ENCODE measurements at places on chromosomes 4 and X. TPM values are rescaled to one million over a fixed set of nuclear protein-coding genes. Genes with fewer than 3 reads are reported as not detected.

The GAGE1 gene
- not detected for total RNA-seq

DNA sequence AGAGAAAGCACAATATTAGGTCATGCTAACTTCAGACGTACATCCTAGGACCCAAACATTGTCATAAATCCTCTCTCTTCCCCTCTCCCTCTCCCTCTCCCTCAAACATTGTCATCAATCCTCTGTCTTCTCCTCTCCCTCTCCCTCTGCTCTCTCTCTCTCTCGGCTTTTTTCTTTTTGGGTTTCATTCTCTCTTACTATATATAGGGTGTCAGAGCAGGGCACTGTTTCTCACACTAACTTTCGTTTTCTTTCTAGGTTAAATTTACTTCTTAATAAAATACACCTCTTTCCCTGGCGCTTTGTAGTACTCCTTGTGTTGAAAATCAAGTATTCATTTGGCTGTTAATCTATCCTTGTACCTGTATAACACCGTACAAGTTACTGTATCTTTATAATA lies 37.0 kb upstream of the HERC5 start:
- no peak for DNase-seq

GRCh38 chr4:134906404-134907023 lies 704.9 kb upstream of the PABPC4L start:
- DNase-seq: no peak

The ZBTB33 gene
- total RNA-seq: 45.2 TPM

GRCh38 chr4:76984127-76984526 lies 34.6 kb downstream of the SEPTIN11 start:
- DNase-seq: no peak

The CXCL10 gene
- not detected for total RNA-seq

GRCh38 chr4:184899261-184900134 lies 73.7 kb upstream of the ACSL1 start:
- no peak for DNase-seq

The HS6ST2 gene
- 13.0 TPM for total RNA-seq

GRCh38 chr4:137455647-137456321 lies 76.5 kb downstream of the PCDH18 start:
- no peak for DNase-seq

- peak; percentile 48 for DNase-seq
These were observed at the start of gene C4orf33 for GRCh38 chr4:129095811-129096454. TSS of gene C4orf33 (plus strand) at chr4:129096152. CDS start at chr4:129102611, 6,459 bp downstream.

- DNase-seq: no peak
These were observed 98.0 kb upstream of the MAP9 start for GRCh38 chr4:155474758-155475157.

DNA sequence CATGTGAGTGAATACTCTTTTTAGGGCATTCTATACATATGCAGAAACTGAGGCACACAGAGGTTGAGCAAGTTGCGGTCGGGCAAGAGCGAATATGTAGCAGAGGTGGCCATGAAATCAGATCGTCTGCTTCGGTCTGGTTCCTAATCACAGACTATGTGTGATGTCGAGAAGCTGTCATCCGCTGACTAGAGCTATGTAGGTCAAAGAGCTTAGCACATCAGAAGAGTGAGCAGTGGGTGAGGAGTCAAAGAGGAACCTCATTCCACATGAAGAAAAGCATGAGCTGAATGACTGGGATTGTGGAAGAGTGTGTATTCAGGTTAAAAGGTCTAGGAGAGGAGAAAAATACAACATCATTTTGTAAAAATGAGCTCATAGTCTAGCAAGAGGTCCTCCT lies 19.0 kb downstream of the GAB3 start:
- no peak for DNase-seq

GRCh38 chr4:19510993-19511392 lies 740.7 kb upstream of the SLIT2 start:
- no peak for DNase-seq

DNA sequence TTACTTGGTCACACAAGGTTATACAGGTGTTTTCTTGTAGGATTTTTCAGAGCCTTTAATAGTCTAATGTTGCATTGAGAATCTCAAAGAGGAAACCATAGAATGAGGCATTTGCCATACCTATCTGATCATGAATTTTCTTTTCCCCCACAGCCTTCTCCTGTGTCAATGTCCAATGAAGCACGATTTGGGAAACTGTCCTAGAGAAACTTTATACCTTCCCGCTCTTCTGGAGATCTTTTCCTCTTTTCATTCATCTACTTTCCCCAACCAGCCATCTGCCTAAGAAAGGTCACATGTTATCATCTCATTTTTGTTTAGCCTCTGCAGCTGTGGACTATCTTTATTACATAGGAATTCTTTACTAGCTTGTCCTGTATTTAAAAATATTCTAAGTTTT lies 19.9 kb downstream of the VSIG4 start:
- DNase-seq: no peak

DNA sequence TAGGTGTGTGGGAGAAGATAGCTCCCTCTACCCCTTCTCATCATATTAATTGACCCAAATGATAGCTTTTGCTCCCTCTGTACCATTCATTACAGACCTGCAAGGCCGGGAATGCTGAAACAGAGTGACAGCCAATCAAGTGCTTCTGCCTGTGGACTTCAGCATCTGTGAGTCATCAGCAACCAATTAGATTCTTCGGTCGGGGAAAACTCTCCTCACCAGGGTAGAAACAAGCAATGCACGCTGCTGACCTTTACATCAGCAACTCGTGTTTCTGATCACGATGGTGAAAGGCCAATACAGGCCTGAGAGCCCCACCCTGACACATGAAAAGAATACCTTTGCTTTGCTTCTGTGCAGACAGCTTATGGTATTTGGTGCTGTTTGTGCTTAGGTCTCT lies 347.2 kb upstream of the DDX53 start:
- DNase-seq: peak; percentile 2

DNA sequence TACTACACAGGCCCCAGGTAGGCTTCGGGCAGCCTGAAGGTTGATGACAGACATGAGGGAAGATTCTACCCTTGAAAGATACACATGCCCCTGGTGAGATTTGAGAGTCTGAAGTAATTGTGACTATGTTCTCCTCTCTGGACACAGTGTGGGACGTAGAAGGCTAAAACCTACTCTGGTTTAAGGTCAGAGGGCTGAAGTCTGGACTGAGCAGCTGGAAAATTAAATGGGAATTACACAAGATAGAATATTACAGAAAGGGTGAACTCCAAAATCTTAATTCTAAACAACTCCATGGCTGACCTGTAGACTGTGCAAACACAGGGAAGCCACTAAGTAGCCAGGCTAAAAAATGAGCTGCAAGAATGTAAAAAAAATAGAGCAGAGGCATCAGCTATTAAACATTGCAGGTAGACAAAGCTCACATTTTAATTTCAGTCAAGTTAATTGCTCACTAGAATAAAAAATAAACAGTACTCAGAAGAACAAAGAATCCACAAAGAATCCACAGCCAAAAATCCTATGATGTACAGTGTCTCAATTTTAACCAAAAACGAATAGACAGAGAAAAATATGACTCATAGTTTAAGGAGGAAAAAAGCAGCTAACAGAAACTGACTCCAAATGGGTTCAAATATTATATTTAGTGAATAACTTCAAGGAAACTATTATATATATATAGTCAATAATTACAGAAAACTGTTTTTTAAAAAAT lies 170.4 kb downstream of the PCDH18 start:
- DNase-seq: no peak

DNA sequence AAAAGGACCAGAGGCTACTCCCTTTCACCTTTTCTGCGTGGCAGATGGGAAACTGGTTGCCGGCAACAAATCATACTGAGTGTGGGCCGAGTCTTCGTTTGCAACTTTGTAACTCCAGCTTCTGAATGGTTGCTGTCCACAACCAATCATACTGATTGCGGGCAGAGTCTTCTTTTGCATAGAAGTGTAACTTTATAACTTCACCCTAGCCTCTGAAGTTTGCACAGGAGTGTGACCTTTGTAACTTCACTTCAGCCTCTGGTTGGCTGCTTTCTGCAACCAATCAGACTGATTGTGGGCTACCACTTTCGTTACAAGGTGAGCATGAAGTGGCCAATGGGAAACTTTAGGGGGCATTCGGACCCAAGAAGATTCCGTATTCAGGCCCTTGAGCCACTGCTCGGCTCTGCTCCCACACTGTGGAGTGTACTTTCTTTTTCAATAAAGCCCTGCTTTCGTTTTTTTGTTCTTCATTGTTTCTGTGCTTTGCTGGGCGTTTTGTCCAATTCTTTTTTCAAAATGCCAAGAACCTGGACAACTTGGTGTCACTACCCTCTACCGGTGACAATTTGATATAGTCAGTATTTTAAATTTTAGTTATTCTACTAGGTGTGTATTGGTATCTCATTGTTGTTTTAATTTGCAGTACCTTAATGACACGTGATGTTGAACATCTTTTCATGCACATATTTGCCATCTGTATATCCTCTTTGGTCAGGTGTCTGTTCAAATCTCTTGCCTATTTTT lies 9.0 kb upstream of the PAGE5 start:
- DNase-seq: no peak

The REST gene
- total RNA-seq: 6.9 TPM

DNA sequence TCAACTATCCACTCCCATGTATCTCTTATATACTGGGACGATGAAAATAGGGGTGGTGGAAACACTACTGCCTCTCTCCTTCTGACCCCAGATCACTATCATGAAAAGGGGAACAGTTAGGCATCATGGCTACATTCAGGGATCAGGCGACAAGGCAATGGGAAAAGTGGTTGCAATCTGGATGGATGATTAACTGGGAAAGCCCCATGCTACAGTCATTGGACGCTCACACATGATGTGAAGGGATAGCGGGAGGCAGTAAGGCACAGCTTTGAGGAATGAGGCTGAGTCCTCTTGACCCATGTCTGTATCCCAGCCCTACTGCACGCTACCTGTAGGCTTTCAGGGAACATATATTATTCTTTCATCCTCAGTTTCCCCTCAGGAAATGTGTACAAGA lies 10.2 kb downstream of the GASK1B start:
- DNase-seq: no peak

DNA sequence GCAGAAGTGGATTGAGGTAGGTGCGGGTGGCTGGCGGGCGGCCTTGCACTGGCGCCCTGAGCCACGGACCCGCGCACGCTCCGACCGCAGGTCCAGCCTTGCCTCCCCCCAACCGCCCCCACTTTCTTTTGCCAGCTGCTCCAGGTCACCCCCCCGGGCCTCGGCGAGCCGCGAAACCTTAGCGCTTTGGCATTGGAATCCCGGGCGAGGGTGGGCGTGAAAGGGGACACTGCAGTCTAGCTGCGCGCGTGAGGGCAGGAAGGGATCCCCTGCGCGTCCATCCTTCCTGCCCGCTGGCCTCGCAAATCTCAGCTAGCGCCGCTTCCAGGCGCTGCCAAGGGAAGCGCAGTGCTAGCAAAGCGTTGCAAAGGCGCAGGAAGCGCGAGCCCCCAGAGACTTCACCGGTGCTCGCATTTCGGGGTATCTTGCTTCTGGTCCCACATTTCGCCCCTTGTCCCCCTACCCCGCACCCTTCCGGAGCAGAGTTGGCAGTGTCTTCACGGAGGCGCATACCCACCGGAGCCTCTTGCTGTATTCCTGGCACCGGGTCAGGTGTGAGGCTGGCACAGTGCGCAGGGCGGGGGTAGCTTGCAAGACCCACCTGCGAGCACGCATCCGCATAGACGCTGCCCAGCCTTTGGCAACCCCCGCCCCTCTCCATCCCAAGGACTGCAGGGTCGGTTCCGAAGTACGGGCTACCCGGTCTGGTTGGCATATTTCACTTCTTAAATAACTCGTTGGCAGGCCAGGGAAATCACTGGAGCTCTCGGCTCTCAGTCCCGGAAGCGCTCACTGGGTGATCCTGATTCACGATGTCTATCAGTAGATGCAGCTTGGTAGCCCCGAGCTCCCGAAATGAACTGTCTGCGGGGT lies 104.4 kb downstream of the UCHL1 start:
- DNase-seq: peak; percentile 46

GRCh38 chrX:9310616-9311015 lies 154.2 kb upstream of the TBL1X start:
- no peak for DNase-seq

The TMEM255A gene
- 1.6 TPM for total RNA-seq

- DNase-seq: no peak
These were observed 26.3 kb upstream of the TRPC3 start for GRCh38 chr4:121978172-121978516.

- no peak for DNase-seq
These were observed 305.5 kb upstream of the EMCN start for GRCh38 chr4:100823066-100823992.

GRCh38 chrX:101415180-101416145 lies 7.4 kb downstream of the HNRNPH2 start:
- DNase-seq: peak; percentile 52

The DMRTC1 gene
- total RNA-seq: not detected

DNA sequence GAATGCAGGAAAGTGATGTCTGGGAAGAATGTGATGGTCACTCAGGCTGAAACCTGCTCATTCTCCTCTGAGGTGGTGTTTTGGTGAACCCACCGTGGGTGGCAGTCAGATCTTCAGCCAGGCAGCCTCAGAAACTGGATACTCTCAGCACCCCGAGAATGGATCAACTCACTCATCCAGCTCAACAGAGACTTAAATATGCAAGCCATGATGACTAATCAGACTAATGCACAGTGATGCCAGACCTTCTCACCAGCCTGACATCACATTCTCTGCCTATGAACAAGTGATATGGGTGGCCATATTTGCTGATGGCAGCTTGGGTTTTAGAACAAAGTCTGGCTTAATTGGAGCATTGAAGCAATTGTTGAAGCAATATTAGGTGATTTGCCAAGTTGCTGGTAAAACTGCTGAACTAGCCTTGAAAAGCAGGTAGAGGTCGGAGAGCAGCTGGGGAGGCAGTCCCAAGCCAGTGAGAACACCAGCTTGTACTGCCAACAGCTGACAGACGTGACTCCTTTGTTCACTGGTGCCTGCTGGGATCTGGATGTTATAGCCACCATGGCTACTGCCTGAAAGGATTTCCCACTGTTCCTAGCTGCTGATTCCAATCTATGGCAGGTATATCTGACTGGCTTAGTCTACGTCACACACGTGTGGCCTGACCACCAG lies 608.1 kb downstream of the MID1IP1 start:
- no peak for DNase-seq

- DNase-seq: no peak
These were observed 263.2 kb downstream of the DHX15 start for GRCh38 chr4:24321131-24321530.

GRCh38 chr4:183840311-183840710 lies 64.8 kb upstream of the STOX2 start:
- DNase-seq: peak; percentile 73

The ARX gene
- 6.1 TPM for total RNA-seq

The FGF2 gene
- 12.2 TPM for total RNA-seq

The TASL gene
- total RNA-seq: 0.82 TPM

DNA sequence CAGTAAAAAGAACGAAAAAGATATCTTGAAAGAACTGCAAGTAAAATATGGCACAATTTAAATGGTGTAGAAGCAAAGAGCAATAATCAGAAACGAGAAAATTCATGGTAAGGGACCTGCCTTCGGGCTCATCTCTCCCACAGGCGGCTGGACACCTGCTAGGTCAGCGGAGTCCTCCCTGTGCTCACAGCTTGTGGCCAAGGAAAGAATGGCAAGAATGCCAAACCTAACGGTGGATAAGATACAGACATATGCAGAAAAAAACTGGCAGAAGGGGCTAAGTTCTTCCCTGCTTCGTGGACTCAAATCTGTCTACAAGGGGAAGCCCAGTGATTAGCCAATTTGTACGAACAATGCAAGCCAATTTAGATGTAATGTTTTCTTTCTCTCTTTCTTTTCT lies 152.1 kb upstream of the VCX start:
- DNase-seq: no peak

GRCh38 chr4:101347267-101347556 lies at the start of gene PPP3CA:
TSS of gene PPP3CA (minus strand) at chr4:101347526.
- DNase-seq: no peak
